Astrocyte of the hippocampus (primary cell): ENCODE measurements at places on chromosomes 16 and 17.

DNA sequence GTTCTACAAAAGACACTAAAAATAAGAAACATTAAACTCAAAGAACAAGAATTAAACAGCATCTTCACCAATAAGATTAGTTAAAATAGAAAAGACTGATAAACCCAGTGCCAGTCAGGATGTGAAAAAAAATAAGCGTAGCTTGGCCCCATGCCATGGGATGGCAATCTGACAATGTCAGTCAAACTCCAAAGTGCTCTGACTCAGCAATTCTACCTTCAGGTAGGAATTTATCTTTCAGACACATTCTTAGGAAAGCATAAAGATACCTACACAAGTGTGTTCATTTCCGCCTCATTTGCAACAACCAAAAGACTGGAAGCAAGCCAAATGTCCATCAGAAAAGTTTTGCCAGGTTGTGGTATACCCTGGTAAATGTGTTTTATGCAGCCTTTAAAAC lies 9.1 kb upstream of the MPO start:
- DNase-seq: peak; percentile 10

DNA sequence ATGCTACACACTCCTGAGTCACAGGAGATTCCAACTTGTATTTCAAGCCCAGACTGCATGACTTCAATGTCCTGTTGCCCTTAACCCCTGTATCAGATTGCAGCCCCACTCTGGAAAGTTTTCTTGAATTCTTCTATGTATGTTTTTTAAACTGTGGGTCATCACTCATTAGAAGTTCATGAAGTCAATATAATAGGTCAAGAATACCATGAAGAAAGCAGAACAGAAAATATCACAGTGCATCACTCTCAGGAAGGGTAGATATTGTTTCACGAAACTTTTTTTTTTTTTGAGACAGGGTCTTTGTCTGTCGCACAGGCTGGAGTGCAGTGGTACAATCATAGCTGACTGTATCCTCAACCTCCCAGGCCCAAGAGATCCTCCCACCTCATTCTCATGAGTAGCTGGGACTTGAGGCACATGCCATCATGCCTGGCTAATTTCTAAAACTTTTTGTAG lies 20.5 kb downstream of the PRKCB start:
- DNase-seq: no peak

DNA sequence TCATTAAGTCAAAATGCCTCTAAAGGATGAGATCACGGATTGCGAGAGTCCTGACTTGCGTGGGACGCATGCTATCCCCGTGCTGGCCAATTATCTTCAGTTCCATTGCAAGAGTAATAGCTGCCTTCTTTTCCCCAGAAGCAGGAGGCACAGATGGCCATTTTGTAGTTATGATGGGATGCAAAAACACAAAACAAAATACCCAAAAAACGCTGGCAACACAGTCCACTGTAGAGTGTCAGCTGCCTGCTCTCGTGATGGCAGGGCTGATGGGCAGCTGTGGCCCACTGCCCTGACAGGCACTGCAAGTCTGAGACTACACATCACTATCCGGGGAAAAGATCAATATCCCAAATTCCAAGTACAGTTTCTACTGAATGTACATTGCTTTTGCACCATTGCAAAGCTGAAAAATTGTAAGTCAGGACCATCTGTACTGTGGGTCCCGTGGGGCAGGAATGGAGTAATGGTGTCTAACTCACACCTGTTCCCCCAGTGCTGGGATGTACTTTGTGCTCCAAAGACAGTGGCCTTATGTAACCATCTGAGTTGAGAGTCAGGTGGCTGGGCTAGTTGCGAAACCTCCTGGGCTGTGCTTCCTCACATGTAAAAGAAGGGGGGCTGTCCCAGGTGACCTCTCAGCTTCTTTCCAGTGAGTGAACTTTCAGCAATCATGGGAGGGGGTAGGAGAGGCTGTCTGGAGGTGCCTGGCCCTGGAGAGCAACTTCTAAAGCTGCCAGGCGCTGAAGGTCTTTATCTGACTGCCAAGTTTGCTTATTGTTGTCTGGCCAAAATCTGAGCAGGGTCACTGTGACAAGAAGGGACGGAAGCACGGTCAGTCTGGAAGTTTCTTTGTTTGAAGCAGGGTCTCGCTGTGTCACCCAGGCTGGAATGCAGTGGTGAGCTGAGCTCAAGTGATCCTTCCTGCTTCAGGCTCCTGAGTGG lies 4.7 kb downstream of the SLC47A1 start:
- no peak for DNase-seq

- no peak for DNase-seq
Observed at GRCh38 chr16:67910158-67910557, 17.1 kb downstream of the PSKH1 start.

DNA sequence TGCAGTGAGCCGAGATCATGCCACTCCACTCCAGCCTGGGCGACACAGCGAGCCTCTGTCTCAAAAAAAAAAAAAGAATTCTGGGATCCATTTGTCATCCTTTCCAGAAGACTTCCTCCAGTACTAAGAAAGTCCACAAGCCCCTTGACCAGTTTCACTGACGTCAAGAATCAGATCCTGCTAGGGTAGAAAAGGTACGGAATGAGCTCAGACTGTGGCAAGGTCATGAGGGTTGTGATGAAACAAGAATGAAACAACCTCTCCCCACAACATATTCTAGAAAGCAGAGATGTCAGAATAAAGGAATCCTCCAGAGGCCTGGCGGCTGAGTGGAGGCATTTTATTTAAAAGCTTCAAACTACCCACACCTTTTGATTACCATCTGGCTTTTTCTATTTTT lies 29.9 kb downstream of the TRAF4 start:
- DNase-seq: no peak

GRCh38 chr16:66844009-66844341 lies 239 bp upstream of the CA7 start:
- DNase-seq: no peak

GRCh38 chr17:34242587-34243363 lies 12.3 kb upstream of the CCL2 start:
- DNase-seq: no peak

DNA sequence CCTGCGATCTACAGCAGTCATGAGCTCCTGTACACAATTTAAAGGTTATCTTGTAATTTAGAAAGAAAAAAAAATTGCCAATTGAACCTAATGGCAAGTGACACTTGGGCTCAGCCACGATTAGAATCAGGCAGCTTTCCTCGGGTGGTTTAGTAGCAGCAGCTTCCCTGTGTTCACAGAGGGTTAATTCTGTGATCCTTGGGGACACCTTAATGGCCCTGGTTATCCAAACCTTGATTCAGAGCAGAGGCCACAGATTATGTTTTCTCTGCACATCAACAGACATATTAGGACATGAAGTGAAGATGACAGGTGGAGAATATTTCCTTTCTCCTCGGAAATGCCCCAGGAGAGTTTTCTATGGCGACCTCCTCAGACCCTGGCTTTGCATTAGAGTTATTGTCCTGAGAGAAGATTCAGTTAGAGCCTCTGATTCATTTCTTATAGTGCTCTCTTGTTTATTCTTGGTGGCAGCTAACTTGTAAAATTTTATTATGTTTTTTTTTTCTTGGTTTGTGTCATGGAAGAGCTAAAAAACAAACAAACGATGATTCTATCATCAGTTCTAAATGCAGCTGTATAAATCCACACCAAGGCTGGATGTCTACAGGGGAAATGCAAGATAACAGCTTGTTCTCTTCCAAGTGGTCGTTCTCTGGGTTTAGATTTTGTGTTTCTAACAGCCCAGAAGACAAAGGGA lies 351.2 kb upstream of the DYNLRB2 start:
- no peak for DNase-seq

DNA sequence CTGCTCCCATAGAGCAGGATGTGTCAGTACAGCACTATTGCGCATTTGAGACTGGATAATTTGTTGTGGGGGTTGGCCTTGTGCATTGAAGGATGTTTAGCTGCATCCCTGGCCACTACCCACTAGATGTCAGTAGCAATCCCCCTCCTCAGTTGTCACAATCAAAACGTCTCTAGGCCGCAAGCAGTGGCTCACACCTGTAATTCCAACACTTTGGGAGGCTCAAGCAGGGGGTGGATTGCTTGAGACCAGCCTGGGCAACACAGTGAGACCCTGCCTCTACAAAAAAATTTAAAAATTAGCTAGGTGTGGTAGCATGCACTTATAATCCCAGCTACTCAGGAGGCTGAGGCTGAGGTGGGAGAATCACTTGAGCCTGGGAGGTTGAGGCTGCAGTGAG lies 48.4 kb downstream of the CENPV start:
- peak; percentile 64 for DNase-seq

- peak; percentile 46 for DNase-seq
Observed at GRCh38 chr17:62650587-62650986, 23.1 kb downstream of the MRC2 start.

DNA sequence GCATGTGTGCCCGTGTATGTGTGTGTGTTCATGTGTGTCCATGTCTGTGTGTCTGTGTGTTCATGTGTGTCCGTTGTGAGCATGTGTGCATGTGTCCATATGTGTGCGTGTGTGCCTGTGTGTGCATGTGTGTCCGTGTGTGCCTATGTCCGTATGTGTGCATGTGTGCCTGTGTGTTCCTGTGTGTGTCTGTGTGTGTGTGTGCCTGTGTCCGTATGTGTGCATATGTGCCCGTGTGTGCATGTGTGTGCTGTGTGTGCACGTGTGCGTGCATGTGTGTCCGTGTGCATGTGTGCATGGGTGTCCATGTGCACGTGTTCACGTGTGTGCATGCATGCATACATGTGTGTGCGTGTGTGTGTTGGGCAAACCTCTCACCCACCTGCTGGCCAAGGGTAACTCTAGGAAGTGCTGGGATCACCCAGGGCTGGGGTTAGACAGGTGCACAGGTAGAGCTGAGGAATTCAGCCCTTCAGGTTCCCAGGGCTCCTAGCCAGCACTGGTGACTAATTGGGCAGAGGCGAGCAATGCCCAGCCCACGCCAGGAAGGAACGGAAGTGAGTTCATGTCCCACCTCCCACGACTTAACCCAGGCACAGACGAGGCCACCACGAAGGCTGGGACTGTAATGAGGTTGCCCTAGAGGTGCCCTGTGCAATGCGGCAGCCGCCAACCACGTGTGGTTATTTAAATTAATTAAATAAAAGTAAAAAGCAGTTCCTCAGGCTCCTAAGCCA lies 8.2 kb upstream of the CSNK1D start:
- DNase-seq: peak; percentile 72

DNA sequence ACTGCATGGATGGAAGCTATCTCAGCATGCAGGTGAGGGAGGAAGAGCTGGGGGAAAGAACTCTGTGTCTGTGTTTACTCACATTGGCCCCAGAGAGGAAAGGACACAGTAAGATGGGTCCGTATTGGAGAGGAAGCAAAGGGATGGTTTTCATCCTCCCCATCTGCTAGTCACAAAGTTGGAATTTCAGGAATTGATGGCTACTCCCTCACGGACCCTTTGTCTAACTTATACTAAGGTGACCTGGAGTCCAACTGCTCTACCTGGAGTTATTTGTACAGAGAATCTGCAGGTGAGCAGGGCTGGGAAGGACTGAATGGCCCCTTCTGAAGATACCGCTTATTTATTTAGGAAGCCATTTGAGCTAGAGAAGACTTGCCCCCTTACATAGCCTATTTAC lies 55.1 kb downstream of the WNT3 start:
- no peak for DNase-seq

DNA sequence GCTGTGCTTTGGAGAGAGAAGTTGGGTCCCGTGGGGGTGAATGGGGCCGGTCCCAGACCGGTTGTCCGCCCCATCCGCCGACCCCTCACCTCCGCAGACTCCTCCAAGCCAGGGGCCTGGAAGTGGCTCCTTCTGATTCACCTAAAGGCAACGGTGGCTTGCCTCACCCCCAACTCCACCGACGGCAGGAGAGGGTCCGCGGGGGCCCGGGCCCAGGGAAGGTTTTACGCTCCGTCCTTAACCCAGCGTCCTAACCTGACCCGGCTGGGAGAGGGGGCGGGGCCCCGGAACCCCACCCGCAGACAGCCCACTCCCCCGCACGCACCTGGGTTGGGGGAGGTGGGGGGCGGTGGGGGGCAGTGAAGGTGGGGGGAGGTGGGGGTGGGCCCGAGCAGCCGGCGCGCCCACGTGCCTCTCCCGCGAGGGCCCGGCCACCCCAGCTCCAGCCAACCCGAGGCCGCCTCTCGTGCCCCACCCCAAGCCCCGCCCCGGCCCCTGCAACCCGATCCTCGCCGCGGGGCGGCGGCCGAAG lies 12.7 kb upstream of the CD300A start:
- DNase-seq: peak; percentile 91

- DNase-seq: no peak
Observed at GRCh38 chr16:11636172-11636721, 32.0 kb upstream of the SNN start.

DNA sequence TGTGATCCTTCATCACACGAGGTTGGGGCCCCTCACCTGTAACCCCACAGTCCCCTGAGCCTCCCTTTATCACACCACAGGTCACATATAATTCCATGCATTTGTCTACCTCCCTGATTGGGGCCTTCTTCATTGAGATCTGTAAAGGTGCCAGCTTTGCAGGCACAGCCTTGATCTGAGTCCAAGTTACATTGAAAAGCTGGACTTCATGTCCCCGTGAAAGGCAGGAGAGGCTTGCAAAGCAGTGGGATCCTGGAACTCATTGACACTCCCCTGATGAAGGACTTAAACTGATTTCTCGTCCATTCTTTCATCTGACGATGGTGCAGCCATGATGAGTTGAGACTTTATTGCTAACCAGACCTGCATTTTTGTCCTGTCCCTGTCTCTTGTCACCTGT lies 3.8 kb upstream of the SYT17 start:
- DNase-seq: no peak

DNA sequence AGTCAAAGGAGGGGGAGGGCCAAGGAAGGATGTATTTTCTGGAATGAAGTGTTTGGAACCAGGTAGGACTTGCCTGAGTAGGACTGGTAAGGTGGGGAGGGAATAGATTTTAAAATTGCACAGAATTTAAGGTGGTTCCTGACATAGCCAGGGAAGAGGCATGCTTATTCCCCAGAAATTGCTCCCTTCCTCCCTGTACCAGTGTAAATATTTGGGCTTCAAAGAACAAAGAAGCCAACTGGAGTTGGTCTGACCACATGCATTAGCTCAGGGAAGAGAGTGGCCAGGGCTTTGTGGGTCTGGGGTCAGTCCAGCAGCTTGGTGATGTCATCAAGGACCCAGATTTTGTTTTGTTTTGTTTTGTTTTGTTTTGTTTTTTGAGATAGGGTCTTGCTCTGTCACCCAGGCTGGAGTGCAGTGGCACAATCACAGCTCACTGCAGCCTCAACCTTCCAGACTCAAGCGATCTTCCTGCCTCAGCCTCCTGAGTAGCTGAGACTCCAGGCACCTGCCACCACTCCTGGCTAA lies 9.3 kb upstream of the MRTFB start:
- DNase-seq: no peak

- DNase-seq: no peak
Observed at GRCh38 chr17:4898351-4898750, 985 bp upstream of the C17orf107 start.
